BJ (cell line): ENCODE measurements at places on chromosomes 5 and 9.
A peak's percentile ranks its signal among the peaks of the same experiment; 100 is the strongest.

- DNase-seq: no peak
Measured at GRCh38 chr5:21701317-21701716, 1151.8 kb downstream of the CDH12 start.

GRCh38 chr9:75185585-75186170, 97.4 kb downstream of the OSTF1 start:
- DNase-seq: no peak

DNA sequence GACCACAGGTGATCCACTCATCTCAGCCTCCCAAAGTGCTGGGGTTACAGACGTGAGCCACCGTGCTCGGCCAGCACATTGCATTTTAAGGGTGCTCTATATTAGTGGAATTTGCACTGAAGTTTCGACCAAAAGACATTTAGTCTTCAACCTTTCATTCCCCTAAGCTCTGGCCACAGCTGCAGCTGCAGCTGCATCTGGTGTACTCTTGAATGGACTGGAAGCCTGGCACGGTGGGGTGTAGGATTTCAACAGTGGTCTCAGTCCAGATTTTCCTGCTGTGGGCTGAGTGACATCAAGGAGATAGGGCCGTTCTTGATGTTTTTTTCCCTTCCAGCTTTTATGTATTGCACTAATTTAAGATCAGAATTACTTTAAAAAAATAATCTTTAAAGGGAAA, 255.2 kb downstream of the PDZD2 start:
- DNase-seq: no peak

DNA sequence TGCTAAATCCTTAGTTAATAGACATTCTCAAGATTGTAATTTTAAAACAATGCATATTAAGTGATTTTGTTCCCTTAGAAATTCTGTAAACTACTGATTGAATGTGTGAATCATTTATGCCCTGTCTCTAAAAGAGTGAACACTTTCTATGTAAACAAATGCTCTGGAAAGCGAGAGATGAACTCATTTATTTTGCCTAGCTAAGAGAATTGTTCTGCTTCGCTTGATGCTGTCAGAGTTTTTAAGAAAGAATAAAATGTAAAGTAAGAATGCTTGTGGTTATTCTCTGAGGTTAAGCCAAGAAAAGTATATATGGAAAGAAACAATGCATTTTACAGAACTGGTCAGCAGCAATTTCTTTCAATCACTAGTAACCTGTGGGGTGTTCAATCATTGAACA, 347.4 kb upstream of the NUDT12 start:
- no peak for DNase-seq

DNA sequence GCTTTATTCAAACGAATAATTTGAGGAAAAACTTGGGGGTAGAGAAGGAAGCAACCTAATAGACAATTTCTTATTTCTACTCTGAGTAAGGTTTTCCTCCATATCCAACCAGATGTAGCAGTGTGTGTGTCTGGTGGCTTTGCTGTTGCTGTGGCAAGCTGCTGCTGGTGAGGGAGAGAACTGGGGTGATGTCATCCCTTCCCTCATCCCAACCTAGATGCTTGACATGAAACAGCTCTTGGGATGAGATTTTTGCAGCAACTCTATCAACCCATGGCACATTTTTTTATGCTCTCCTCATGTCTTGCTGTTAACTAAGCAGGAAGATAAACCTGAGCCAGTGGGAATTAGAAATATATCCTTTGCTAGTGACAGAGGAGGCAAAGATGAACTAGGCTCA, 135.8 kb downstream of the PCSK1 start:
- DNase-seq: peak; percentile 85

DNA sequence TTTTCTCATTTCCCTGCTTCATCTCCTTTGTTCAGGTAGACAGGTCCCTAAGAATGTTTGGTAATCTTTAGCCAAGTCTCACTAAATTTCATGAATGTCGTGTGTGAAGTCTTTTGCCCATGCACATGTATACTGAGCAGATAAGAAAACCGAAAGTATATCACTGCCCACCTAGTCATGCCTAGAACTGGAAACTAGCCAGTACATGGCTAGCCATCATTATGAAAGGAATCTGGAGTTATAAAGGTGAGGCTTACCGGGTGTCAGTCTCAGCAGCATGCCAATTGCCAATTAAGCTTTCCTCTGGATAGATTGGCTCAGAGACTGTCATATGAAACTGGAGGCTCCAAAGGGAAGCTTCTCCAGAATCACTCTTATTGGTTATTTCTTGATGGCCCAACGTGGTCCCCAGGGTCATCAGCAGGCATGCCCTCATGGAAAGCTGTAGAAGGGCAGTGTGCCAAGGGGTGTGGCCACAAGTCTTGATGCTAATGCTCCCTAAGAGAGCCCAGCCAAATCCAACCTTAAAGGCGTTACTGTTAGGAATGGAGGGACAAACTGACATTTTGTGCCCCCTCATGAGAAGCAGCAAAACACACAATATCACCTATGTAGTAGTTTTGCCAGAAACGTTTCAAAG, 307.3 kb upstream of the PIK3R1 start:
- DNase-seq: no peak

GRCh38 chr5:132385326-132386105, 16.0 kb downstream of the SLC22A5 start:
- no peak for DNase-seq

DNA sequence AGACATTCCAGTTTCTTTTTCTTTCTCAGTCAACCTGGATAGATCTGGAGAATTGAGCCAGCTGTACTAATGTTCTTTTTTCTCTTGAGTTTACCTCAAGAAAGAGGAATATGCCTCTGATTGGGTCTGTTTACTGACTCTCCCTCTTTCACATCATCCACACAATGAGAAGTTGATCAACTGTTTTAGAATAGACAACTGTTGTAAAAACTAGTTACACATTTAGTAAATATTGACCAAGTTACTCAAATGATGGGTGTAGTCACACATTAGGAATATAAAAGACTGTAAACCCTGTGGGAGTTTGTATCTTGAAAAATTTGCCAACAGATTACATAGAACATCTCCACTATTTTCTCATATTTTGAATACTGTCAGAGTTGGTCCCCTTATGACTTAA, 330.8 kb downstream of the FER start:
- DNase-seq: no peak

GRCh38 chr9:121283856-121284732, 16.1 kb downstream of the GSN start:
- DNase-seq: no peak
